ENCODE measurements at places on chromosomes 13 and 19.

GRCh38 chr19:45150751-45151281 is 10.0 kb downstream of the NKPD1 start:
- DNase-seq: no peak

- no peak for DNase-seq
Measured at GRCh38 chr19:7550987-7551761, 15.7 kb downstream of the PNPLA6 start.

DNA sequence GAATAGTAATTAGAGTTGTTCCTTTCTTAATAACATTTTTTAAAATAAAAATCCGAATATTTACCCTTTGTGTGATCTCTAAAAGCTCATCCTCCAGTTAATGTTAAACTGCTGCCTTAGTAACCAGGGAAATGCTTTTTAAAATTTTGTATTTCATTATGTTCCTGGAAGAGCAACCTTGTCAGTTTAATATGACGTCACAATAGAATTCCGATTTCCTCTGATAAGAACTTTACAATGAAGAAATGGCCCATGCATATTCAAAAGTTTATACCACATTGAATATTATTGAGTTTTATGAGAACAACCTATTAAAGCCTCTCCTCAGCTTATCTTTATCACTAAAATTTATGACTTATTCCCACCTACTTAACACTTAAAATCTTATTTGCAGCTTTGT is 1566.6 kb downstream of the EFNB2 start:
- DNase-seq: no peak

DNA sequence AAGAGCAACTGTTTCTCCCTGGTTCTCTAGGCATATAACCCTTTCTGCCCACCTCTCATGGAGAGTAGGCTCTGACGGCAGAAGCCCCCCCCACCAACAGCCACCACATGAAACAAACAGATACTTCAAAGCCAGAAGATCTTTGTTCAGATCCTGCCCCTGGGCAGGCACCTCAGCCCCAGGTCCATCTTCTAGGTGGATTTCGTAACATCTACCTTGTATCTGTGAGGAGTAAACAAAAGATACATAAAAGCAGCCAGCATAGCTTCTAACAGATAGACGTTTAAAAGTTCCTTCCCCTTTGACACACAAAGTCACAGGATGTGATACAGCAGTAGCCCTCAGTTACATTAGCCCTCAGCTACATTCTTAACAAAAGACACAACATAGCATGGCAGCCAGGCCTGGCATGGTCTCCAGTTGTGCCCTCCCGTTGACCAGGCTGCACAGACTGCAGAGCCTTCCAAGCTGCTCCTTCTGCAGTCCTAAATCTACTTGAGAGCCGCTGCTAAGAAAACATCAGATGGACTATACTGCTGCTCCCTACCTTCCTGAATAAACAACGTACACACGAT is 35.4 kb downstream of the BRD4 start:
- no peak for DNase-seq

GRCh38 chr13:108860418-108860817 is 231.0 kb downstream of the MYO16 start:
- no peak for DNase-seq

GRCh38 chr19:28556371-28556770 is 656.6 kb downstream of the UQCRFS1 start:
- no peak for DNase-seq

- DNase-seq: no peak
Measured at GRCh38 chr13:22369840-22370239, 699.0 kb downstream of the FGF9 start.

DNA sequence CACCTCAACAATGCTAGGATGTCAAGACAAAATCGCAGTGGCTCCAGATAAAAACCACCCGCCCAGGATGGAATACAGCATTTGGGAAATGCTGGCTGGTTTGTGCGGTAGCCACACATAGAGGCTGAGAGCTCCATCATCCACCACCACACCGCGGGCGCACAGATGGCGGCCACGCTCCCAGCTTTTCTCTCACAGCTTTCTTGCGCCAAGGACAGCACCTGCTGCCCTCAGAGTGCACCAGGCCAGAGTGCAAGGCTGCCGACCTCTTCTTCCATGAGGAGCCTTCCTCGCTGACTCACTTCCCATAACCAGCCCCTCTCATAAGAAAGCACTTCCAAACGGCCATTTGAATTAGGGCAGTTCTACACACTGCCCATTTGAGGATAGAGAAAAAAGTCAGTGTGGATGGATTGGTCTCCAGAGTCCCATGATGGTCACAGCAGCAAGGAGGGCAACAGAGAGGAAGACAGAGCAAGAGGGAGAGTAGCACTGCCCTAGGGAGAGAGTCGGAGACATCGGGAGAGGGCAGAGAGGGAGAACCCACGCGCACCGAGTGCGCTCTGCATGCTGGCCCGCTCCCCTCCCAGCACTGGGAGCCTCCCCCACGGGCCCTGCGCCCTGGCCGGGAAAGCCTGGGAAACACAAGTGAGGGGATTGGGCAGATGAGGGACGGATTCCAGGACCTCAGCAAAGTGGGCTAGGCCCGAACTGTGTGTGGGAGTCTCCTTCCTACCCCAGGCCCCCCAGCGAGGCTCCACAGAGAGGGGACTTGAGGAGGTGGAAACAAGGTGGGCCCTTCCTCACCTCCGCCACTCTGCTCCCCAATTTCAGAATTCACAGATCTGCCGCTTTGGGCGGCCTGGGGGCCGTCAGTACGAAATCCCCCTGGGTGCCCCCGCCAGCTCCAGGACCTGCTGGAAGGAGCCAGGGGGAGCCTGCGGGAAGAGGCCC is 156.9 kb downstream of the USP12 start:
- no peak for DNase-seq

DNA sequence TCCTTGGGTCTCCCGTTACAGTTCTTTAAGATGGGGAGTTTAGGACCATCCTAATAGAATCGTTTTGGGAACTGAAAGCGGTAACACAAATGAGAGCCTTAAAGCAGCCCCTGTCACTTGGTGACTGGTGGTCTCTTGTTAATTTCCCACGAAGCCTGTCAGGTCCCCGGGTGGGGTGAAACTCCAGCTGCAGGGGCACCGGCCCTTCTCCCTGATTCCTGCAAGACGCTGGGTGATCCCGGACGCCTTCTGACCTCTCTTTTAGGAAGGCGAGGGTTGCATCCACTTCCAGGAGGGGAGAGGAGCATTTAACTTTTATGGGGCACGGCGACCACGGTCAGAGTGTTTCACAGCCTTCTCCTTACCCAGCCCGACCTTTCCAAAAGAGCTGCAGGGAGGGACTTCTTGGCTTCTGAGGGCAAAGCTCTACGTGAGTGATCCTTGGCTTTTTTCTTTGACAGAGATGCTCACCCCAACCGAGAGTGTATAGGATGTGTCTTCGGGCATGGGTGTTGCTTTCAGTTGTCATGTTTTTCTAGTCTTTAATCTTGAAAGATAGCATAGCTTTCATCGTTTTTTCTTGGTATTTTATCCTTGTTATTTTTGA is 688 bp downstream of the ZNF225 start:
- no peak for DNase-seq

DNA sequence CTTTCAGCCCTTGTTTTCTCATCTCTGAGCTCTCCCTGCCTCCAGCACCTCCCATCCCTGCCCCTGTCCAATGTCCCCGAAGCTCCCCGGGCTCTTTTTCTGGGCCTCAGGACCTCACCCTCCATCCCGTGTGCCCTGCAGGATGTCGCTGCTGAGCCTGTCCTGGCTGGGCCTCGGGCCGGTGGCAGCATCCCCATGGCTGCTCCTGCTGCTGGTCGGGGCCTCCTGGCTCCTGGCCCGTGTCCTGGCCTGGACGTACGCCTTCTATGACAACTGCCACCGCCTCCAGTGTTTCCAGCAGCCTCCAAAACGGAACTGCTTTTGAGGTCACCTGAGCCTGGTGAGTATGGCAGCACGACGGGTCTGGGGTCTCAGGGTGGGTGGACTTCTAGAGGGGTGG is 51.1 kb upstream of the CYP4F8 start:
- DNase-seq: no peak

DNA sequence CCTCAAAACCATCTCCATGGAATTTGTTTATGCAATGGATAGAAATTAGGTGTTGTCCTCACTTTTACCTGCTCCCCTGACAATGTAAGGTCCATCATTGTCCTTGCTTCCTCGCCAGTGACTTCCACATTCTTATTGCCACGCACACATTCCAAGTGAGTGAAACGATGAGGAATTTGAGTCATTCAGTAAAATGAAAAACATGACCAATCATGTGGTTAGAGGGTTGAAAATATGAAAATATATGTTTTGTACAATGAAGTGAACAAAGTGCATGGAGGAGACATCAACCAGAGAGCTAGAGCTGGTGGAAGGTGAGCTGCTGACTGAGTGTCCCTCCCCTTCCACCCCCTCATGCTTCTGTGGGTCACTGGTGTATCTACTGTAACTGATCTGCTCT is 91.7 kb downstream of the ATP8A2 start:
- DNase-seq: no peak

DNA sequence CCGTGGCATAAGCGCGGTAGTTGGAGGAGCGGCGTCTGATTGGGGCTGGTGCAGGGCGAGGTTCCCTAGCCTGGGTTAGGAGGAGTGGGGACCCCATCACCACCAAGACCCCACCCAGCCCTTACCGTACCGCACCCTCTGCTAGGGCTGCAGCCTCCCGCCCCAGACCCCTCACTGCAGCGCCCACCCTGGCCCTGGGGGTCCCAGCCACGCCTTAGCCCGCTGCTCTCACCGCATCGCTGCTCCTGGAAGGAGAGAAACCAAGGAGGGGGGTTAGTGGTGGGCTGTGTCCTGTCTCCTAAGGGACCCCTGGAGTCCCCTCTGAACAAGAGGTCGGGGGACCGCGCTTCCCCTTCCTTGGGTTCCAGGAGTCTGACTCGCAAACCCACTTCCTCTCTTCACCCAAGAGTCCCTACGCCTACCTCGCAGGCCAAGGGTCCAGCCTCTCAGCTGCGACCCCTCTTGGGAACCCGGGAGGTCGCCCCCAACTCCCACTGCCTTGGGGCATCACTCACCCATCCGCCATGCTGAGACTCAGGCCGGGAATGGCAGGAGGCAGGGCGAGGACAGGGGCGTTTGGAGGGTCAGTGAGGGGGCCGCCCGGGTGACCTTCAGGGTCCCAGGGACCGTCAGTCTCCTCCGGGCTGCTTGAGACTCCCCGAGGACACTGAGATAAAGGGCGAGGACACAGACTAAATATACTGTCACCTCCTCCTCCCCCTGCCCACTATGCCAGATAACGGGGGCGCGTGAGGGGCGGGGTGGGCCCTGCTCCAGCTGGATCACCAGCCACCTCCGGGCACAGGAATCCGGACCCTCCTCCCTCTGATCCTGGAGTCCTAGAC is at the start of gene TNNI3:
TNNI3 (minus strand) TSS at position 669 of the 845 bp plus-strand sequence; CDS start at position 526, 143 bp downstream.
- DNase-seq: no peak

- DNase-seq: no peak
Measured at GRCh38 chr19:8357007-8357521, 6.9 kb upstream of the ANGPTL4 start.

- no peak for DNase-seq
Measured at GRCh38 chr19:45170146-45171106, 7.6 kb downstream of the TRAPPC6A start.

Measured in stimulated activated CD4-positive, alpha-beta T cell treated with anti-CD3 and anti-CD28 coated beads, Interleukin-15, amount 100 ng/mL, for 1 hour (primary cell).